T-helper 2 cell (primary cell): ENCODE measurements at places on chromosomes 13 and 19.

DNA sequence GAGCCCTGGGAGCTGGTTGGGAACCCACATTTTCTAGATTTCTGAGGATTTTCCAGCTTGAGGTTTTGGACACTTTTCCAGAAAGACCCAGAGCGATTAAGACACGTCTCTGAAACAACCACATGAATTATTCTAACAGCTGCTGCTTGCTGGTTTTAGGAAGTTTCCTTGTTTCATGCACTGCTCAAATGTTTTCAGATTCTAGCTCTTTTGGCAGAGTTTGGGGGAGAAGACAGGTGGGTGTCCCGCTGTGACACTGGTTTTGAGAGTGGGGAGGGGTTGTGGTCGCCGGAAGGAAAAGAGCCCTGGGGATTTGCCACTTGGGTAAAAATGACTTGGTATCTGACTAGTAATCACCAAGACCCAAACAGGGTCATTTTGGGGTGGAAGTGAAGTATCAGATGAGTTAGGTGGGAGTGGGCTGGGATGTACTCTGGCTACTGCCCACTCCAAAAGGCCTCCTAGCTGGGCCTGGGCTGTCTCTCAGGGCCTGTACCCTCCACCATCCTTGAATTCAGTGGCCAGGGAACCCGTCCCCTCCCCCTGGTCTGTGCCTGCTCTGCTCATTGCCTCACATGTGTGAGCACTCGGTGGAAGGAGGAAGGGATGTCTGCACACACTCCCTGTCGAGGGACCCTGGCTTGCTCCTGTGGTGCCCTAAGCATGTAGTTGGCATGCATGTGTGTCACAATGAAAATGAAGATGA lies 13.2 kb downstream of the GATAD2A start:
- DNase-seq, result no peak

- DNase-seq, result no peak
Measured at GRCh38 chr19:46834984-46835383, 15.7 kb downstream of the AP2S1 start.

DNA sequence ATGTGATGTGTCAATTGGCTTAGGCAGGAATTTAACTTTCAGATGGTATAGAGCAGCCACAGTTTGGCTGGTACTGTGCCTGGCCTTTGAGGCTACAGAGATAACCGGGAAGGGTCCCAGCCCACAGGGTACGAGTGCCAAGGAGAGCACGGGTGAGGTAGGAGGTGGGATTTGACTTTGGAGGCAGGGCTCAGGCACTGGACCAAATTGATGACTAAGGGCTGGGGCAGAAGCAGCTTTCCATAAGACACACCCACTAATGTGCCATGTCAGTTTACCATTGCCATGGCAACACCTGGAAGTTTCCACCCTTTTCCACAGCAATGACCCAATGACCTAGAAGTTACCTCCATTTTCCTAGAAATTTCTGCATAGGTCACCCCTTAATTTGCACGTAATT lies 466.2 kb downstream of the TSHZ3 start:
- no peak for DNase-seq

- DNase-seq, result no peak
Measured at GRCh38 chr13:90154311-90154960, 1193.1 kb upstream of the MIR17HG start.

DNA sequence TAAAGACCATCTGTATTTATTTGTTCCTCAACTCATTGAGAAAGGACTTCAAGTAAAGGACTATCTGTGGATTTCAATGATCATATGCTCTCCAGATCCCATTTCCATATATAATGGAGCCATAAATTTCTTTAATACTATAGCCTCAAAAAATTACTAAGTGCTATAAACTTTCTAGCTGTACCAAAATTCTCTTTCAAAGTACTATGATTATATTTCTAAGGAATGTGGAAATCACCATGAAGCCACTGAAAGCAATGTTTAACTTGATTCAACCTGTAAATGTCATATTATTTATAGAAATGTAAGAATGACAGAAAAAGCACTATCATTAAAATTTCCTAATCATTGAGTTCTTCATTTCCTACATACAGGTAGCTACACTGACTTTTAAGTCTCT lies 20.7 kb downstream of the TBC1D4 start:
- DNase-seq, result no peak

GRCh38 chr13:72781451-72782439 lies at the start of the genes DIS3 and PIBF1:
Gene DIS3, minus strand, starts transcription at chr13:72781900. Its CDS starts 68 bp downstream, at chr13:72781832.
Gene PIBF1, plus strand, starts transcription at chr13:72782133. Its CDS starts 1,337 bp downstream, at chr13:72783470.
- peak; percentile 94 for DNase-seq

- no peak for DNase-seq
Measured at GRCh38 chr13:77611068-77611467, 75.6 kb downstream of the SCEL start.

DNA sequence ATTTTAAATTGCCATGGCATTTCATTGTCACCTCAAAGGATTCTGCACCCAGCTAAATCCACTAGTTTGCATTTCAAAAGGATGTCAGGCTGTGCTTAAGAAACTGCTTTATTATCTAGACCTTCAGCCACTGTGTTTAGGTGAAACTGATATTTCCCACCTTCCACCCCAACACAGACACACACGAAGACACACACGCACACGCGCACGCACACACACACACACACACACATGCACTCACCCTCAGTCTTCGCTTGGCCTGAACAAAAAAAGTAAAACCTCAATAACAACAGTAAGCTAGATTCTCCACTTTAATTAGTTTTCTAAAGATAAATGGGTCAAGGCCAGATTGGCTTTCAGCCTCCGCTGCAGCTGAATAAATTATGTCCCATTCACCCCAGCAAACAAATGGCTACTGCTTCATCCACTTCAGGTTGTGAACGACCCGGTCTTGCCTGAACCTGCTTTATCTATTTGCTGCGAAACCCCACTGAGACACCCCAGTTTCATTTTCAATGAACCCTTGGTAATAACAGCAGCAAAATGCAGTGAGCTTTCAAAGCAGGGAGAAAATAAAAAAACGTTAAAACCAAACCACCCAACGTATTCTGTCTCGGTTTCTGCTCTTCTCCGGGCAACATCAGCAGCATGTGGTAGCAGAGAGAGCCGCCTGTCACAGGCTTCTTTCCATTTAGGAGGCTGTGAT lies 166.8 kb downstream of the DCT start:
- peak; percentile 92 for DNase-seq

DNA sequence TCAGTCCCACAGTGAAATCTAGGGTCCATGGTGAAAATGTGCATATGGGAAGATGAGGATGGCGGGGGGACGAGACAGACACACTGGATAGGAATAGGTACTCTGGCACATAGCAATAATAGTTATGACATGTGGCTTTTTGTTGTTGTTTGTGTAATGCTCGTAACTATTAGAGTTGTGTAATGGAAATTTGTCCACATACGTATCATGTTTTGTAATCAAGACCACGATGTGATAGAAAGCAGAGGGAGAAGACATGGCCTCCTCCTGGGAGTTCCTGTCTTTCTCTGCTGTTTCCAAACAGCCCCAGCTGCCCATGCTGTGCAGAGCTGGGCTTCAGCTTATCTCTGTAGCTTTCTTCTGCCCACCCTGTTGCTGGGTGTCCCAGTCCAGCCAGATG lies 185.3 kb upstream of the TMTC4 start:
- no peak for DNase-seq

- DNase-seq, result no peak
Measured at GRCh38 chr19:40512473-40513344, 45.9 kb downstream of the SPTBN4 start.

DNA sequence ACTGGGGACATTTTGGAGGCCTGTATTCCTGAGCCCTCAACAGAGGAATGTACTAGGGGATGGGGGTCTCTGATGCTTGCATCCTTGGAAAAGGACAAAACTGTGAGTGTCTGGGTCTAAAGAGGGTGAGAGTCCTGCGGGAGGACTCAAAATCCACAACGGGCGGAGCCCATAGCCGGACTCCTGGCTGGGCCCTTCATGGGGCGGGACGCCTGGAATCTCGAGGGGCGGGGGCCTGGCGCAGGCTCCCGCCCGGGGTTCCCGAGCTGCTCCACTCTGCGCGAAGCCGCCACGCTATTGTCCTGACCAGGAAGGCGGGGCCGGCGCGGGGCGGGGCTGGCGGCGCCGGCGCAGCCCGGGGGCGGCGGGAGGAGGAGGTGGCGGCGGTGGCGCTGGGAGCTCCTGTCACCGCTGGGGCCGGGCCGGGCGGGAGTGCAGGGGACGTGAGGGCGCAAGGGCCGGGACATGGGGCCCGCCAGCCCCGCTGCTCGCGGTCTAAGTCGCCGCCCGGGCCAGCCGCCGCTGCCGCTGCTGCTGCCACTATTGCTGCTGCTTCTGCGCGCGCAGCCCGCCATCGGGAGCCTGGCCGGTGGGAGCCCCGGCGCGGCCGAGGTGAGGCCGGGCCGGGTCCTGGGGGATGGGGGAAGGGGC lies at the start of gene APLP1:
TSS of gene APLP1 (plus strand) at position 403 of the 651 bp plus-strand sequence. CDS start at position 466, 63 bp downstream.
- peak; percentile 44 for DNase-seq

DNA sequence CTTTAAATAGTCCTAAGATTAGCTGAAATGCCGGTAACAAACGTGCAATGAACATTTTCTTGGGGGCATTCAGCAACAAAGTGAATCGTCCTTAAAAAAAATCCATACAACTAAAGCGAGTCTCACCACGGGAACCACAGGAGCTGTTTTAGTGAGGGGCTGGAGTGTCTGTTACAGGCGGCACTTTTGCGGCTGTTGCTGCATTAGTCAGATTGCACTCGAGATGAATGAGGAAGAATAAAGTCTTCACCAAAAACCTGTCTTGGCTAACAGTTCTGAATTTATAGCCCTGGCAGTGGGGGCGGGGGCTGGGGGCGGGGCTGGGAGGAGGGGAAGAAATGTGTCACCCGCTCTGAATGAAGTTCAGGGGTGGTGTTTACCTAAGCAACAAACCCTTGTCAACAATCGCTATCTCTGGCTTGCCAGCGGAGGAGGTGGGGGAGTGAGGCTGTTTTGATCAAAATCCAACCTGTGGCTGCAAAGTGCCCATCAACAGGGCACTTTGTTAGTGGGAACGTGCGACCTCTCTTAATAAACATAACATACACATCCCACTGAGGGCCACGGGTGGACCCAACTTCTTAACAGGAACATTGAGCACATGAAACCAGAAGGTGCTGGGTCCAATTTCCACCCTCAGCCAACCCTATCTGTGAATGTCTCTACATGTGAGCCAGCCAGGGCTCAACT lies 44.5 kb downstream of the RFX2 start:
- peak; percentile 34 for DNase-seq

DNA sequence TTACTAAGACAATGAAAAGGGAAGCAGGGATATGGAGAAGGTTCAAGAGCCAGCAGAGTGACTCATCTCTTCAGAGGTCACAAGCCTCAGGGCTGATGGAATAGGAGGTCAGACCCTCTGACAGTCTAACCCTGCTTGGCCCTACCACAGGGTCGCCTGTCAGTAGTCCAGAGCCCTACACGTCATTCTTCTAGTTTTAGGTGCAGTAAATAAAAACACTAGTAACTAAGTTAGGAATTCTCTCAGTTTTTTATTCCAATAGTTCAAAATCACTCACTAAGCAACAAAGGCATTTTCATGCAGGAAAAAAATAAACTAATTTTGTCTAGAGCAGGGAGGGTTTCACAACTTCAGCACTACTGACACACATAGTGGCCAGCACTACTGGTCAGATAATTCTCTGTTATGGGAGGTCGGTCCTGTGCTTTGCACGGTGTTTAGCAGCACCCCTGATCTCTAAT lies 27.2 kb downstream of the FOXO1 start:
- DNase-seq, result no peak

GRCh38 chr19:2271234-2272103 lies 10.5 kb downstream of the PEAK3 start:
- no peak for DNase-seq

GRCh38 chr19:28492621-28493020 lies 720.3 kb downstream of the UQCRFS1 start:
- no peak for DNase-seq

DNA sequence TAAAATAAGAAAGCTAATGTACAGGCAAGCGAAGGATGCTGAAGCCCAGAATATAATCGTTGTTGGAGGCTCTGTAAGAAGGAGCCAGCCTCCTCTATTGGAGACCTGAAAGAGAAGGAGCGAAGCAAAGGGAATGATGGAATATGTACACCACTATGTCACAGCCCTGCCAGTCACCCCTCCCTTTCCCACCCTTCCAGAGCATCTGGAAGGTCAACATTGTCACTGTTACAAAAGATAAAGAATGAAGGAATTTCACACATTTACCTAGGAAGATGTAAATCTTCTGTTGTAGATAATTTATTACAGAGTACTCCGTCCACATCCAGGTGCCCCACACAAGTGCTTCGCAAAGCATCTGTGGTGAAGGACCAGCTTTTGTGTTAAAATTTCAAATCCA lies 39.7 kb upstream of the SACS start:
- no peak for DNase-seq

DNA sequence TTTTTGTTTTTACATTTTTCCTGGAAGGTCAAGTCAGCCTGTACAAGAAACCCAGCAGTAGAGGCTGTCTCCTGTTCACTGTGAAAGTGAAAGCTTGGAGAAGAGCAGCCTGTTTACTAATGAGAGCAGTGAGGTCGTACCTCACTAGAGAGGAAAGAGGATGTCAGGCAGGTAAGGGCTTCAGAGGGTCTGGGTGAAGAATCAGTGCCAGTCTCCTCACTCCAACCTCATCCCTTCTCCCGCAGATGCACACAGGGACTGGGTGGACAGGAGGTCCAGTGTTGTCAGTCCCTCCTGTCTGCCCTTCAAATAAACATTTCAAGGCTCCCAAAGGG lies 462.5 kb downstream of the KLF5 start:
- peak; percentile 56 for DNase-seq
